ENCODE measurements at places on chromosomes 16 and 17.
A peak's percentile ranks its signal among the peaks of the same experiment; 100 is the strongest.

GRCh38 chr17:79738643-79739042, 7.9 kb downstream of the ENPP7 start:
- DNase-seq: no peak

DNA sequence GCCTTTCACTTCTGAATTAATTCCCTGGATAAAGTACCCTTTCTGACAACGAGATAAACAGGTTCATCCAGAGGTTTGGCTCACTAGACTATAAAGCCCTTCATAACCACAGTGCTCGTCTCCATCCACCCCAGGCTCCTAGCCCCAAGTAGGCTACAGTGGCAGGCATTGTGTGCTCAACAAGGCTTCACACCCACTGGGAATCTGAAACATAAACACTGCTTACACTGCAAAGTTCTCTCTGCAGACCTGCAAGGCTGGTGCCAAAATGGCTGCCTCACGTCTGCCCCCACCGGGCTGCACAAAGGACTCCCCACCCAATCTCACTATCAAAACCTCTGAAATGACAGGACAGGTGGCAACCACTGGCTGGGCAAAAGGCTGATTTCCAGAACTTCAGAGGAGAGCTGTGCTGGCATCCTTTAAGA, 5.1 kb upstream of the HLF start:
- DNase-seq: no peak

- peak; percentile 48 for DNase-seq
These were observed 32.4 kb upstream of the NF1 start for GRCh38 chr17:31062346-31062745.

DNA sequence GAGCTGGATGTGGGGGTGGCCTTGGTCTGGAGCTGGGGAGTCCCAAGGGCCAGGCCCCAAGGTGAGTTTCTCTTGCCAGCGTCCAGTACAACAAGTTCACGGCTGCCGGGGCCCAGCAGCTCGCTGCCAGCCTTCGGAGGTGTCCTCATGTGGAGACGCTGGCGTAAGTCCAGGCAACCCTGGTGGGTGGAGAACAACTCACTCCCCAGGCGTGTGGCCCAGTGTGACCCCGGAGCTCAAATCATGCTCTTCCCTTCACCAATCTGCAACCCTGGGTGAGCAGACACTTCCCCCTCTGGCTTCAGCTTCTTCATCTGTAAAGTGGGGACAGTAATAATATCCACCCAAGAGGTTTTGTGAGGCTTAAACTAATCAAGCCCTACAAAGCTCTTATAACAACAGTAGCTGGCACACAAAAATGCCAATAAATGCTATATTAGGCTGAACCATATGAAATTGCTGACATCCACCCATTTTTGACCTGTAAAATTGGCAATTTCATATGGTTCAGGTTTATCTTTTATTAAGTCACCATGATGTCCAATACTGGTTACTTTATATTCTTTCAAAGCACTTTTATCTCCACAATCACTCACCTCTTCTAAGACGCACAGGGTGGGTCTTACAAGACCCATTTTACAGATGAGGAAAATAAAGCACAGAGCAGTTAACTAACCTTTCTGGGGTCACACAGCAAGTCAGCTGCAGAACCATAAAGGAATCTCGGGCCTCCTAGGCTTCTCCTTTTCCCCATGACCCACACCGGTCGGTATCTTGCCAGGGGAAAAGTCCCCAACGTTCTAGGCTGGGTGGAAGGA, 19.7 kb downstream of the DEXI start:
- peak; percentile 67 for DNase-seq

DNA sequence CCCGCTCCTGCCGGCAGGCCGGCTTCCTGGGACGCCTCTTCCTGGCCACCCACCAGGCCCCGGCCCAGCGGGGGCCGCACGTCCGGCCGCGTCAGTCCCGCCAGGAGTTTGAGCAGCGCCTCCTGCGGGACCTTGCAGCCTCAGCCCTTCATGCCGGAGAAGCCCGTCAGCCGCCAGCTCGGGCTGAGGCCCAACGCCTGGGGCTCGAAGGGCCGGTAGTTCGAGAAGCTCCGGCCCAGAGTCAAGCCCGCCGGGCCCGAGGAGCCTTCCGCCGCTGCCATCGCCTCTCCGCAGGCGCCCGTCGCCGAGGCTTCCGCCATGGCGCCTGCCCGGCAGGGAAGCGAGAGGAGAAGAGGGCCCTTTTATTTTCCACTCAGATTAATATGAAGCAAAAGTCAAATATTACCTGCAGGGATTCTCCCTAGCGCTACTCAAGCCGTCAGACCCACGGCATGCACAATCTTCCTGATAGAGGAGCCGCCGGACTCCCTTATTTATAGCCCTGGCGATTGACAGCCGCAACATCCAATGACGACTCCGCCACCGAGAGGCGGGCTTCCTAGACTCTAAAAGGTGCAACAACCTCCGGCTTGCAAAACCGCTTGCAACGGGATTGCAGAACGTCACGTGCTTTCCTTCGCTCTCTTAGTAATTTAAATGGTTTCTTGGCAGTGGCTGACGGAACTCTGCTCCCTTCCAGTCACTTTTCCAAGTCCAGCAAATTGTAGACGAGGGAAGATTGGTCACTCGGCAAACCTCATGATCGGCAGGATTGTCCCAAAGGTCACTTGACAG, at the start of gene SEPHS2:
TSS of gene SEPHS2 (minus strand) at position 467 of the 795 bp plus-strand sequence. CDS start at position 320, 147 bp downstream.
- DNase-seq: peak; percentile 99

- no peak for DNase-seq
These were observed 91.4 kb downstream of the SYCE1L start for GRCh38 chr16:77290451-77291115.
